ENCODE measurements at places on chromosomes 5 and 9.

DNA sequence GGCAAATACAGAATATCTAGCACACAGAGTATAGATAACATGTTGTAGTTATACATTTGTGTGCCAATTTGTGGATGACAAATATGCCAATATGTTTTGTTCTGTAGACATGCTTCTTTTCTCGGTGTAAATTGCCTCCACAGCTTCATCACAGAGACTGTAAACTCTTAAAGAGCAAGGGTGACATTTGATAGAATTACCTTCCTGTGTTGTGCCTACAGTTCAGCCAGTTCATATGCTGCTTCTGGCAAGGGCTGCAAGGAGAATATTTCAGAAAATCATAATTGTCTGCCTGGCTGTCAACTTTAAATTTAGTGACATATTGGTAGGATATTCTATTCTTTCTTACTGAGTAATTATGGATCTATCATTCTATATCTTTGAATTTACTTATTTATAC is 155.1 kb downstream of the MAT2B start:
- DNase-seq = no peak

GRCh38 chr5:60248901-60249300 is 355.4 kb upstream of the PDE4D start:
- peak; percentile 46 for DNase-seq

- no peak for DNase-seq
Measured at GRCh38 chr9:24036459-24036858, 210.4 kb upstream of the ELAVL2 start.

GRCh38 chr5:3092664-3093063 is 341.2 kb upstream of the IRX2 start:
- no peak for DNase-seq

DNA sequence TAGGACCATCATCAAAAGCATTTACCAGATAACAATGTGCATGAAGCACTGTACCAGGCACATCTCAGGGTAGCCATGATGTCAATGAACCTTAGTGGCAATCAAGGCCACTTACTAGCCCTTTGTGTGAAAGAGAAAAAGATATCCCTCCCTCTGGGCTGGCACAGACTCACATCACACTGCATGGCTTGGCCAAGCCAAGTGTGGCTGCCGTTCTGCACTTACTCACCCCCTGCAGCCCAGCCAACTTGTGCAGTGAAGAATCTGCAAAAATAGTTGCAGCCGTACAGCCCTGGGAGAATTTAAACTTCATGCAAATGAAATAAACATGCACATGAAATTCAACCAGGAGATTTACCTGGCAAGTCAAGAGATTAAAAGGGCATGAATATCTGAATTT is 333.5 kb downstream of the DEPDC1B start:
- no peak for DNase-seq

GRCh38 chr5:139835656-139836055 is 40.0 kb downstream of the PSD2 start:
- no peak for DNase-seq

- no peak for DNase-seq
Measured at GRCh38 chr5:140631036-140631417, 1.9 kb downstream of the CD14 start.

DNA sequence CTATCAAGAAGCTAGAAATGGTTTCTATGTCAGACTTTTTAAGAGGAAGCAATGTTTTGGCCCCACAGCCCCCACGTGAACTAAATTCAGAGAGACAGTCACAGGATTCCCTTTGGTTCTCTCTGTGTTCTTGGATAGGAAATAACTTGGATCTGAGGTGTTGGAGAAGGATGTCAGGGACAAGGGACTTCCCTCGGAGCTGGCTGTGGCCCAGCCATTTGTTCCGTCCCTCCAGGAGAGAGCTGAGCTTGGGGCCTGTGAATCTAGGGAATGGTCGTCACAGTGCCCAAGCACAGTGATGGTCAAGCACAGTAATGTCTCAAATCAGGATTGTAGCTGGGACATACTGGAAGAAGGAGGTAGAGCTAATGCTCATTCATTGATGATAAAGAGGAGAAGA is 2.0 kb downstream of the C7 start:
- DNase-seq = no peak

DNA sequence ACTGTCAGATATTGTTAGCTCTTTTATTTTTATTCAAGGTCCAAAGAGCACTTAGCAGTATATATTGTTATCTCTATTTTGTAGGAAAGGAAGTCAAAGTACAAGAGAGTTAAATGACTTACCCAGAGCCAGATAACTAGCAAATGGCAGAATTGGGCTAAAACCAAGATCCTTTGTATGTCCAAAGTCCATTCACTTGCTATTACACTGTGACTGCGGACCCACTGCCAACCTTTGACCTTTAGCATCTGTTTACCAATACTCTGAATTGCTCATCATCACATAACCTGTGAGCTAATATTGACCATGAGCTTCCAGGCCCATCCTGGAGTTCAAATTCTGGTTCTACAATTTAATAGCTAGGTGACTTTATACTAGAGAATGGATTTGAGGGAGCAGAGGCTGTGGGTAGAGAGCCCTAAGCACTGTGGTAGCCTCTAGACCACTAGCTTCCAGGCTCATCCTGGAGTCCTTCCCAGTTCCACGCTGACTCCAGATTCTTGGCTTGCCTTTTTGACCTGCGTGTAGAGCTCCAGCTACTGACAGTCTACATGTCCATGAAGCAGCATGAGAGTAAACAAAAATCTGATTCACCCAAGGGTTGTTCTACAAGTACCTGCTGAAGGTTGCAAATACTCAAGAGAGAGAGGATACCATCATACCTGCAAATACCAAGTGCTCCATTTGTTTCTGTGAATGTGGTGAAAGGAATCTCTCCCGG is 424.0 kb downstream of the SH3GL2 start:
- no peak for DNase-seq

- DNase-seq = no peak
Measured at GRCh38 chr9:115341426-115341825, 223.5 kb upstream of the TNC start.

DNA sequence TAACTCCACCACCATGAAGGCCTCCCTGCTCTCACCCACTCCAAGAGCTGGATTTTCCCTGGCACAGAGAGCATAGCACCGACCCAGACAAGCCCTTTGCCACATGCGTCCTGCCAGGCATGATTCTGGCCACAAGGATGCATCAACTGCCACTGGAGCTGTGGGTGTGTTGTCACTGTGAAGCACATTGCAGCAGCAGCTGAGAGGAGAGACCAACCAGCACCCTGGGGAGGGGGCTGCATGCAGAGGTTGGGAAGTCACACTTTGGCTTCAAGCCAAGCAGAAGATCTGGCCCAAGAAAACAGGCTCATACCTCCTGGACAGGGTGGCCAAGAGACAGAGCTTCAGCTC is 22.6 kb upstream of the PTGES start:
- no peak for DNase-seq

GRCh38 chr9:107750741-107751566 is 261.4 kb upstream of the KLF4 start:
- peak; percentile 88 for DNase-seq

DNA sequence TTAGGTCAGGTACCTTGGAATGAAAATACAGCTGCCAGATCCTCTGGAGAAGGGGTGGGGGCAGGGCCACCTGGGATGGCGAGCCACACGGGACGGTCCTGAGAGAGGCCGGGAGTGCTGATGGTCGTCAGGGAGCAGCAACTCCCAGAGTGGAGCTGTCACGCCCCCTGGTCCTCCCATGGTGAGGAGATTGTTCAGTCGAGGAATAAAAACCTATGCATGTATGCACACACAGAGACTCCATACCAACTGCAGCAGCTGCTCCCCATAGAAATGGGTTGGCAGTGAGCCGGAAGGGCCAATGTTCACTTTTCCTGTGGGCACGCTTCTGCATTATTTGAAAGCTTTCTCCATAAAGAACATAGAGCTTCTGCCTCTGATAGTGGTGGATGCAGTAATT is 45.2 kb upstream of the SEMA4D start:
- DNase-seq = peak; percentile 39

DNA sequence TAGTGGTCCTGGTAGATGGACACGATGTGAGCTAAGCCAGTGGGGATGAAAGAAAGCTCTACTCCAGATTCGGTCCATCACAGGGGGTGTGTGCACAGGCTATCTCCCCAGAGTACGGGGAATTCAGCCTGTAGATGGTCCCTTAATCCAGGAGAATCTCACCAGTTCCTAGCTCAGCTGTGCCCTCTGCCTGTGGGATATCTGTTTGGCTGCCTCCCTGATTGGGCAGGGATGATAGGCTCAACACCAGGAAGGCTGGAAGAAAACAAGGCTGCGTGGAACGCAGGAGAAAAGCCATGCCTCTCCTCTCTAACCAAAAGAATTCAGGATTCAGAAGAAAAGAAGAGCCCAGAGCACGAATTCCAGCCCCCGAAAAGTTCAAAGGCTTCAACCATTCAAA is 40.9 kb downstream of the VLDLR start:
- DNase-seq = peak; percentile 73

DNA sequence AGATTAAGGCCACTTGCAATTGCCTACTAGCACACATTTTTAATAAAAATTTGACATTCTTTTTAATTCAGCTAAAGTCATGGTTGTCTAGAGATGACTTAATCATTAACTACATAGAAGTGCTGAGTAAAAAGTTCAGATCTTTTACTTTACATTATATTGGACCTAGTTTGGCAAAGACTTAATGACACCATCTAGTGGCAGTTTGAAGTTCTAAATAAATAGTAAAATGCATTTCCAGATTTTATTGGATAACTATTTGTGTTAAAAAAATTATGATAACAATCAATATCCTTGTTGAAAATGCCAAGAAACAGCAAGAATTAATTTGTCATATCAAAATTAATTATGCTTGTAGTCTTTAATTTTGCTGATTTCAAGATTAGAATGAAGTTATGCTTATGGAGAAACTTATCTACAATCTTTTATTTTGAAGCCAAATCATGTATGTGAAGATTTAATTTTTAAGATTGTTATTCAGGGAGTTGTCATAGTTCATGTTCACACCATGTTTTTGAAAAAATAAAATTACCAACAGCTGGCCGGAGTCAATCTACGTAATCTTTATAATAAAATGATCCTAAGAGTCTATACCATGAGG is 69.6 kb upstream of the PJA2 start:
- no peak for DNase-seq

GRCh38 chr5:33322632-33323031 is 118.1 kb upstream of the TARS1 start:
- no peak for DNase-seq

DNA sequence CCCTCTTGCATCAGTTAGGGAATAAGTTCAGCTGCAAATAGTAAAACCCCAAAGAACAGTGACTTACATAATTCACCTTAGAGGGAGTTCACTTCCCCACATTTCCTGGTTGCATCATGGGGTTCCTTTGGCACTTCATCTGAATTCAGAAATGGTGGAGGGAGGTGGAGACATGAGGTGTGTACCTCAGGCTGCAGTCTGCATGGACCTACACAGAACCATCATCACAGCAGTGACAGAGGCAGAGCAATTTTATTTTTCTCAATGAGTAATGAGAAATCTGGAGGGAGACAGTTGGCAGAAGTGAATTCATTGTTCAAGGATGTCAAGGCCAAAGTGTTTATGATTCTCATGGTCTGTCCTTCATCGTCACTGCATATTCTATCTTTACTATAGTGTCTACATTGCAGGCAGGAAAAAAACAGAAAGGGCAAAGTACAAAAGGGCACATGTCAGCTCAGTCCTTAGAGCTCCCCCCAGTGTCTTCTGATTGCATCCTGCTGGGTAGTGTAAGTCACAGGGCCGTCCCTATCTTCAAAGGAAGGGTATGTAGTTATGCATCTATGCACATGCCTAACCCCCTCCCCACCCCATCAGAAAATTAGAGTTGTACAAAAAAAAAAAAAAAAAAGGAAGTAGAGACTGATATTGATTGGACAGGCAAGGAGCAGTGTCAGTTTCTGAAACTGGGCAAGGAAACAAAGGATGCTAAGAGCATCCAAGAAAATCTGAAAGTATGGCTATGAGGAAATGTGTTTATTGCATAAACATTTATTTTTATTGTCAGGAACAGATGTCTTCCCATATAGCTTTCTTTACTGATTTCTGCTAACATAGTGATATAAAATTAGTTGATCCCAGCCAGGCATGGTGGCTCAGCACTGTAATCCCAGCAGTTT is 132.7 kb upstream of the APC start:
- peak; percentile 55 for DNase-seq

DNA sequence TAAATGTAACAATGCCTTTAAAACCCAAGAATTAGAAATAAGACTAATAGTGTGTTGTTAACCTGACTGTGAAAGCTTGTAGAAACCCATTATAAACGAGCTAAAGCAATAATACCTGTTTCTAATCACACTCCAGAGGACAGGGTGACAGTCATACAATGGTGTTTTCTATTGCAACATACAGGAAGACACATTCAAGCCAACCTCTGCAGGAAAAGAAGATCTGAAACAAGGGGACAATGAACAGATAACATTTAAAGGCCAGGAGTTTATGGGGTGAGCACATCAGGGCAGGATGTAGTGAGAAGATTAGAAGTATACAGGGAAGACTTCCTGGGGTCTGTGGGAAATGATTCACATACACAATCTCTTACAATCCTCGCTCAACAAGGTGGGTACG is 13.8 kb downstream of the BARHL1 start:
- no peak for DNase-seq

GRCh38 chr5:138745268-138745667 is 8.0 kb upstream of the CTNNA1 start:
- DNase-seq = no peak

- DNase-seq = no peak
Measured at GRCh38 chr5:462051-462481, 19.1 kb downstream of the EXOC3 start.

DNA sequence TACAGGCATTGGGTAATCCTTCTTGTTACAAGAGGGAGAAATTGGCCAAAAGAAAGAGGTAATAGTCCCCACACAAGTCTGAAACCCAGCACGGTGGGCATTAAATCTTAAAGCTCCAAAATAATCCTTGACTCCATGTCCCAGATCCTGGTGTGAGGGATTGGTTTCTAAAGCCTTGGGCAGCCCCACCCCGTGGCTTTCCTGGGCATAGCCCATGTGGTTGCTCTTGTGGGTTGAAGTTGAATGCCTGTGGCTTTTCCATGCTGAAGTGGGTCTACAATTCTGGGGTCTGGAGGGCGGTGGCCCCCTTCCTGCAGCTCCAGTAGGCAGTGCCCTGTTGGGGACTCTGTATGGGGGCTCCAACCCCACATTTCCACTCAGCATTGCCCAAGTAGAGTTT is 91.8 kb upstream of the LARP1 start:
- DNase-seq = no peak

DNA sequence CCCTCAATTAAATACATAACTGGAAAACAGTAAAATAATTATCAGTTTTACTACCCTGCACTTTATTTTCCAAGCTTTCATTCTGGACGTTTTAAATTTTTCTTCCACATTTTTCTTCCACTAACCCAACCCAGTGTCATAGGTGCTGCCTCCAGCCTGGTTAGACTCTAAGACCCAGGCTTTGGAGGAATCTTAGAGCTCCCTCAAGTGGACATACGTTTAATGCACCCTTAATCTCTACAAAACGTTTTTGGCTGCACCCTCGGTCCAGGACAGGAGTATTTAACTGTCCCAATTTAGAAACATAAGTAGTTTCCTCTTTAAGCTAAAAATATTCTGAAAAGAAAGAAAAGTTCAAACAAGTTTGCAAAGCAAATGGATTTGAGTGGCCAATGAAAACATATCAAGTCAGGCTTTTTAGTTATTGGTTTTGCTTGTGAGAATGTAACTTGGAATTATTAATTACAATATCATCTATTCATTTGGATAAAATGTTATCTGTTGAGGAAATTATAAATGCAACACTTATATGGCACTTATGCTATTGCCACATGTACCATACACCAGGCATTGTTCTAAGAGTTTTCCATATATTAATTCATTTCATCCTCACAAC is 38.9 kb downstream of the CDH6 start:
- DNase-seq = peak; percentile 53

Data from globus pallidus (tissue), 1 donor.